NCI-H2107 (cell line): ENCODE measurements at places on chromosomes 13 and 19.

GRCh38 chr13:19984430-19985218, 26.1 kb downstream of the ZMYM2 start:
- no peak for DNase-seq

DNA sequence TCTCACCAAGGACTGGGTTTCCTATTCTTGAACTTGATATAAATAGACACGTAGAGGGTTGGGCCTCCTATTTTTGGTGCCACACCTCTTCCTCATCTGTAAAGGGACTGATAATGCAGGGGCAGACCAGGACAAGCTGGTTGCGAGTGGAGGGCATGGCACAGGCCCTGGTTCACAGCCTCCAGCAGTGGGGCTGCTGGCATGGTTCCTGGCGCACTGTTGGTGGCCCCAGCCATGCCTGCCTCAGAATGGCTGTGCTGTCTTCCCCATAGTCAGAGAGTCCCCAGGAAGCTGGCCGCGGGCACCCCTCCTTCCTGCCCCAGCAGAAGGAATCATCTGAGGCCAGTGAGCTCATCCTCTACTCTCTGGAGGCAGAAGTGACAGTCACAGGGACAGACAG, 10.5 kb upstream of the OVOL3 start:
- no peak for DNase-seq

GRCh38 chr13:105918842-105919741, 616.4 kb downstream of the EFNB2 start:
- DNase-seq: no peak

- DNase-seq: no peak
These were observed 525.1 kb downstream of the MYO16 start for GRCh38 chr13:109154546-109154945.
